ENCODE measurements at places on chromosomes 2 and 18.
A peak's percentile ranks its signal among the peaks of the same experiment; 100 is the strongest.

GRCh38 chr2:233919938-233920337 is 2.8 kb downstream of the TRPM8 start:
- no peak for DNase-seq

- peak; percentile 89 for DNase-seq
Observed at GRCh38 chr18:47150029-47150823, at the start of gene HDHD2. TSS of gene HDHD2 (minus strand) at chr18:47150500. CDS start at chr18:47136439, 14,061 bp downstream.

DNA sequence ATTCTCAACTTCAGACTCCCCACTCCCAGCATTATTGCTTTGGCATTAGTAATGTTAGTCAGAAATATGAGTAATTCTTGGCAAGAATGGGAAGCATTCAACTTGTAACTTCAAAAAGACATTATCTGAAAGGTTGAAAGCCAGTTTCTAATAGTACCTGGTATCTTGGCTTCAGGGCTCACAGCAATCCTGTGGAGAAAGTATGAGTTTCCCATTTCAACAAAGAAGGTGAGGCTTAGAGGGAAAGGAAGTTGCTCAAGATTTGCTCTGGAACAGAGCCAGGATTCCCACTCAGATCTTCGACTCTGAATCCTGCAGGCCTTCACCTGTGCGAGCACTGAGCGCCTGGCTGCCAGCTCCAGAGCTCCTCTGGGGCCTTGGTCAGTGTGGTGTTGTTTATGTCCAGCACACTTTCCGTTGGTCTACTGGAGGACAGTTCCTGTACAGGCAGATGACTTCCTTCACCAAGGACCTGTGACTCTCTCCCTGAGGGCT is 136.1 kb downstream of the MCFD2 start:
- DNase-seq, result no peak

DNA sequence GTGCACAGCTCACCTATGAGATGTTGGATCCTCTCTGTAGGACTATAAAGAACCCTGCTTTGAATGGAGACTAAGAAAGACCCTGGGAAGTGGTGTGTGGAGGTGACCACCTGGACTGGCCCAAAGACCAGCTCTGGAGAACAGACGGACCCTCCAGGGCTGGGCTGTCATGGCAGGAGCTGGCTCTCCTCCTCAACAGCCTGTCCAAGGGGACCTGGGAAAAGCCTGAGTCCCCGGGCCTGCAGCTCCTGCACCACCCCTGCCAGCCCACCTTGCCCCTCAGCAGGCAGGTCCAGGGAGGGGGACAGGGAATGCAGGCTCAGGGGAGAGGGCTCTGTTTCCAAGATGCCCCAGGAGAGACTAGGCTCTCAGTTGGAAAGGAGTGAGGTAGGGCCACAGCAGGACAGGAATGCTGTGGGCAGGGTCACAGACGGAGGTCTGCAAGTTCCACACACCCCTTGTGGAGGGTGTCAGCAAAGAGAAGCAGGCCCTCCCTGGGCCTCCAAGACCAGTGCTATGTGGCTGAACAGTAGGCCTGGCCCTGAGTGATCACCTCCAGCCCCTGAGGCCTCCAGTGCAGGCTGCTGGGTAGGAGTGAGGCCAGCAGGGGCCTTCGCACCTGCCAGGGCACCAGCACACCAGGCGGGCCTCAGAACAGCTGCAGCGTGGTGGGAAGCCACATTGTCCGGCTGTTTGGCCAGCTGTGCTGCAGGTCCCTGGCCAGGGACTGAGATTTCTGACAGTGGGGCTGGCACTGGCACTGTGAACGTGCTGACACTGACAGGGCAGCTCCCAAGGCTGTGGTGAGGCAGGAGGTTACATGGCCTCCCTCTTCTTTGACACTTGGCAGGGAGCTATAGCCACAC is 86.4 kb upstream of the OTOS start:
- DNase-seq, result no peak

DNA sequence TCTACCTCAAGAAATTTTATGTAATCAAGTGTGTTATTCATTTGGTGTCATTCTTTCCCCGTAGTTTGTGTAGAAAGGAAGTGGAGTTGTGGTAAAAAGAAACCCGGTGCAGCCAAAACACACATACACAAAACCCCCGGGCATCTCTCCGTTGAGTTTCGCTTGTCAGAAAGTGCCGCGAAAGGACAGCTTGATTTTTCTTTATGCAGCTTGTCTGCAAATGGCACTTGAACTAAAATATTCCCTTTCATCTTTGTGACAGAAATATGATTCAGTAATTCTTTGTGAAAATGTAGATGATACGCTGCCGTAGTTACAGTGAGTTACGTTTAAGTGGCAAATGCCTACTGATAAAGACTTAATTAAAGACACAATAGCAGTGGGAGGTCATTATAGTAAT is 268.8 kb upstream of the SPRED2 start:
- DNase-seq, result no peak

GRCh38 chr2:98579926-98580325 is 28.4 kb downstream of the COA5 start:
- DNase-seq, result no peak

- DNase-seq, result no peak
Observed at GRCh38 chr2:236744281-236744705, 174.7 kb downstream of the ACKR3 start.

DNA sequence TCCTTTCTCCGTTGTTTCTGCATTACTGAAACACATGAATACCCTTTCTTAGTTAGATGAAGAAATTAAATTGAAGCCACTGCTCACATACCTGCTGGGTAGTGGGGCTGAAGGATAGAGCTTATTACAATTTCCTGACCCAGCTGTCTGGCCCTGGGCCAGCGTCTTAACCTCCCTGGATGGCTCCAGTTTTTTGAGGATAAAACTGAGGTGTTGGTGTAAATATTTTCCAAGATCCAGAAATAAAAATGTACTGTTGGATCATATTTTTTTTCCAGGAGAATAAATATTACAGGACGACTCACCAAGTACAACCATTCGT is 3.5 kb downstream of the RNF144A start:
- DNase-seq, result no peak

DNA sequence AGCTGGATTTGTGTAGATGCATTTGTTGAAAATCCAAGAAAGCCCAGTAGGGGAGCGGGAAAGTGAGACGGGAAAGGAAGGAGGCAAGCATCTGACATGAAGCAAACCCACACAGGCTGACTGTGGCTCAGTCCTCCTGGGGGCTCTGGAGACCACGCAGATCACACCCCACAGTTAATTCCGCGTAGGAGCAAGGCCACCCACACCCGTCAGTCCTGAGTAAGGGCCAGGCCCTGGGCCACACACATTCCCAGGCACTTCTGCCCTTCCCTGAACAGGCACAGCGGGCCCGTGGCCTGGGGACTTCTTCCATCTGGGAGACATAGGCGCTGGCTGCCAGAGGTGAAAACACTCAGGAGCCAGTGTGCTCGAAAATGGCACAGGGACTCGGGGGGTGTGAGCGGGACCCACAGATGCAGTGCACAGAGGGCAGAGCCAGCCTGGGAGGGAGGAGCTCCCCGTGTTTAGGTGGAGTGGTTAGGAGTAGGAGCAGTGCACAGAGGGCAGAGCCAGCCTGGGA is 19.4 kb upstream of the PRLH start:
- no peak for DNase-seq
